D341Med (cell line): ENCODE measurements at places on chromosomes 11 and 22.

DNA sequence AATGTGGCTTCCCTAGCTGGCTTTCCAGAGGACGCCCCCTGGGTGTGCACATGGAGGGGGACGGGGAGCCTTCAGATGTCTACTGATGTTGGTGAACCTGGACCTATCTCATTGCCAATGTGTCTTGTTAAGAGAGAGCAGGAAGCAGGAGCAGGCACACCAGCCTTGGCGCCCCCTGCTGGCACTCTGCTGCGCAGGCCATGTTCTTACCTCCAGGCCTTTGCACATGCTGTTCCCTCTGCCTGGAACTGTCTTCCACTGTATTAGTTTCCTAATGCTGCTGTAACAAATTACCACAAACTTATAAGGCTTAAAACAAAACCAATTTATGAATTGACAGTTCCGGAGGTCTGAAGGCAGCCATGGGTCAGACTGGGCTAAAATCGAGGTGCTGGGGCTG, 23.6 kb upstream of the MN1 start:
- no peak for DNase-seq

DNA sequence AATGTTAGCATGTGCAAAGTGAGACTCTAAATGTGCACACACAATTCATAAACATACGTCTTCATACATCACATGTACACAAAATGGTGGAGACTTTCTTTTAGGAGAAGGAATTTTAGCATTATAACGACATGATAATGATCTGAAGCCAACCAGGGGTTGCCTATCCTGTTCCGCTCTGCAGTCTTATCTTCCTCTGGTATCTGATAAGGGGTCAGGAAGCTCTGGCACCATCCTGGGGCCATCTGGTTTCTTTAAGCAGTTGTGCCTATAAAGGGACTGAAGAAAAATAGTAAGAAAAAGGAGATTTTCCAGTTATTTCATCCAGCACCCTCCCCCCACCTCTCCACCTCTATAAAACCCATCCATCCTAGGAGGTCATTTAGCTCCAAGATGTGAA, 5.8 kb upstream of the NUP50 start:
- no peak for DNase-seq

GRCh38 chr22:29987137-29987536, 93.1 kb upstream of the HORMAD2 start:
- no peak for DNase-seq

DNA sequence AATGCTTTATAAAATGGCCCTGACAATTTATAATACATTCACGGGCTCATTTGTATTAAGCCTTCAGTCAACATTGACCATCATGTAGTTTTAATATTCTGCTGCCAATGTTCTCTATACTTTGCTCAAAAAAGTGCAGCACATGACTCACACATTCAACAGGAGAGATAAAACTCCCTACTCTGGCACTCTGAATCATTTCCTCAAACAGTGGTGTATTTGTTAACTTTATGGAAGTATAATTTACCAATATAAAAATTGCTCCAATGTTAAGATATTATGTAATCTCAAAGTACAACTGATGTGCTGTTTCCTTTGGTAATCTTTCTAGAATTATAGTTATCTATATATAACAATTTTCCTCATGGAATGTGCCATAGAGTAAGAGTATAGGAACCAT, 39.9 kb downstream of the MAML2 start:
- DNase-seq, result no peak

- no peak for DNase-seq
Observed at GRCh38 chr22:39967996-39968972, 8.1 kb downstream of the TMA7B start.
